Keratinocyte (primary cell): ENCODE measurements at places on chromosomes 1 and 21.

DNA sequence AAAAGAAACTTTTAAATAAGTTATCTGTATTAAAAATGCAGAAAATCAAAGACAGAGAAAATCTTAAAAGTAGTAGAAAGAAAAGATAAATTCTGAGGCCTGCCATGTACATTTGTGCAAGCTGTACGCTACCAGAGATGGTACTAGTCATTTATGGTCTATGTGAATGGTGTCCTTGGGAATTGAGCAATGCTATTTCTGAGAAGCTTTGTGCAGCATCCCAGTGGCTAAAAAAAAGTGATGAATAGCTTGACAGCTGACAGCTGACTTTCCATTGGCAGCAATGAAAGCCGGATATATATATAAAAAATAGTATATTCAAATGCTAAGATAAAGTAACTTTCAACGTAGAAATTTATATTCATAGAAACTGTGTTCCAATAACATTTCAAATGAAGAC, 58.8 kb upstream of the KCTD3 start:
- no peak for DNase-seq

- no peak for DNase-seq
Observed at GRCh38 chr1:220339581-220339980, 67.3 kb upstream of the RAB3GAP2 start.

- DNase-seq = no peak
Observed at GRCh38 chr1:173495609-173496267, 18.6 kb downstream of the PRDX6 start.

GRCh38 chr1:58966103-58966916, 182.5 kb upstream of the JUN start:
- DNase-seq = no peak

DNA sequence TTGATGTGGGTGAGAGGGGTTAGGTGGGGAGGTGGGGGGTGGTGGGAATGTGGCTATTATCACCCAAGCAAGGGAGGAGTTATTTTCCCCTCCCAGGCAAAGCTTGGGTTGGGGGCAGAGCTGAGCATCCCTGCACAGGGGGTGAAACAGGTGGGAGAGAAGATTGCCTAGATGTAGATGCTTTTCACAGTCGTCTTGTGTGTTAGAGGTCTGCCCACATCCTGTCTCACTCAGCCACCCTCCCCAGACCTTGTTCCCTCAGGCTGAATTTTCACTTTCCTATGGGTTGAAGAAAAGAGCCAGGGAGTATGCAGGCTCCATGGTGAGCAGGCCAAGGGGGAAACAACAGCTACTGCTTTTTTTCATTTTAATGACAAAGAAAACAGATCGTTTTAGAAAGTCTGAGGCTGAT, 223.5 kb downstream of the KIF26B start:
- DNase-seq = no peak

- no peak for DNase-seq
Observed at GRCh38 chr1:12629985-12630760, 12.2 kb upstream of the DHRS3 start.

GRCh38 chr1:184520336-184520735, 133.5 kb downstream of the C1orf21 start:
- DNase-seq = no peak

- no peak for DNase-seq
Observed at GRCh38 chr1:181998858-181999257, 62.7 kb downstream of the ZNF648 start.

GRCh38 chr1:111474106-111474505, 322 bp downstream of the C1orf162 start:
- no peak for DNase-seq

- no peak for DNase-seq
Observed at GRCh38 chr1:202162047-202162417, 1.6 kb upstream of the PTPN7 start.

DNA sequence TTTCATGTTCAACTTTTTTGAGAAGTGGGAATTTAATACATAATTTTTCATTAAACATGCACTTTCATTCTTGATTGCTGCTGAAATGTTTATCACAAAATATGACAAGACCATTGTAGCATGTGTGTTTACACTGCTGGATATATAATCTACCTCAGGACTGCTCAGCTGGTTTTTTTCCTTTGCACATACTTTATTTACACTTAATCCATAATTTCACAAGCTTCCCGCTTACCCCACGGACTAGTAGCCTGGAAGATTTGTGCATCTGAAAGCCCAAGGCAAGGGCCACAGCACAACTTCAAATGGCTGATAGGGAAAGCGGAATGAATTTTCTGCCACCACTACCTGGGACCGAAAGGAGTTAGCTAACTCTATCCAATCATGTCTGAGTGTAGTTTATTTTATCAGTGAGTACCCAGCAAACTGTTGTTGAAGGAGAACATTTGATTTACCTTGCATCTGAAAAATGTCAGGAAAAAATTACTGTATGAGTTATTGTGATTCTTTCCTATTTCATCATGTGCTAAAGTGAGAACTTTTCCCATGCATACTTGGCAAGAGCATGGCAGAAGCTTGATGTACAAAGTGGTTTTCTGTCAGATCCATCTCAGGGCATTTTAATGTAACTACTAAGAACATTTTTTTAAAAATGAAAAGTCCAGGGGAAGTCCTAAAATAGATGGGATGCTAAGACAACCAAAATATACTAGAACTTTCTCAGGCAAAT, 558.2 kb upstream of the USP24 start:
- no peak for DNase-seq

- no peak for DNase-seq
Observed at GRCh38 chr1:185825556-185825955, 91.4 kb downstream of the HMCN1 start.

- DNase-seq = no peak
Observed at GRCh38 chr1:214349781-214350180, 68.8 kb downstream of the SMYD2 start.

- no peak for DNase-seq
Observed at GRCh38 chr1:90358448-90358847, 358.7 kb downstream of the BARHL2 start.

DNA sequence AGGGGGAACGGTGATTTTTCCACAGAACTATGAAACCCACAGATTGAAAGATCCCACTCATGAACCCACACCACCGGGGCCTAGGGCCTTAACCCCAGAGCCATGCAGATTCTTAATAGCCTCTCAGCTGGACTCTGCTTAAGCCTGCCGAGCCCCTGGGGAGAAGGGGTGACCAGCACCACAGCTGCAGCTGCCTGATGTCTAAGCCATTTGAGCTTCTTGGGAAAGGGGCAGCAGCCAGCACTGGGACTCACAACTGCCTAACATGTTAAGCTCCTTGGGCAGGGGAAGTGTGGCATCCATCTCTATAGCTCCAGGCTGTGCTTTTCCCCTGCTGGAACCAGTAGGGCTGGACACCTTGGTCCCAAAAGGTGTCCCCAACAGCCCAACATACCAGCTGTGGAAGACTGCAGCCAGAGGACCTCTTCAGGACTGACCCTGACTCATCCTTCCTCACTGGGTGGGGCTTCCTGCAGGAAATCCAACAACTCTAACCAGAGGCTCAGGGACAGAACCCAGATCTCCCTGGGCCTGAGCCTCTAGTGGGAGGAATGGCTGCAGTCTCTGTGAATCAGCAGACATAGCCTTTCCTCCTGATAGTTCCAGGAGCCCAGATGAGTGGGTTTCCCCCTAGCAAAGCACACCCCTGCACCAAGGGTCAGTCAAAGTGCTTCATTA, 34.6 kb upstream of the FMO3 start:
- DNase-seq = no peak

DNA sequence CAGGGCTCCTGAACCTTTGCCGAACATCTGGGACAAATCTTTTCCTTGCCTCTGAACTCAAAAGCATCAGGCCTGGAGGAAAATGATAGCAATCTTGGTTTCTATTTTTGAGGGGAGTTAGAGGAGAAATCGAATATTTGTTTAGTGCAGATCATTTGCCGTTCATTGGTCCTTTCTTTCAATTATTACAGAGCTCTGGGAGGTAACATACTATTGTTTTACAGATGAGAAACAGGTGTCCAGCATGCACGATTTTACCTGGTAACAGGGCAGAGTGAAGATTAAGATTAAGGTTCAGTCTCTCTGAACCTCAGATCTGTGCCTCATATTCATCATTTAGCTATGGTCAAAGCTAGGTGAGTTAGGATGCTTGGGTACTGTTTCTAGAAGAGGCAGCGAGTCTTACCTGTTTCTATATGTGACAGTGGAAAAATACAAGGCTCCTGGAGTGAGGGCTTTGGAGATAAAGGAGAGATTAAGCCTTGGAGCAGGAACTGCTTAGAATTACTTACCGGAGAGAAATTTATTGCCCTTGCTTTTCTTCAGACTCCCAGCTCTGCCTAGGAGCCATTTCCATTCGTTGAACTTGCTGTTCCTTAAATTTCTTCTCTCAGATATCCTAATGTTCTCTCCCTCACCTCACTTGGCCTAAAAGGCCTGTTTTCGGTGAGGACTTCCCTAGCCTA, 1.4 kb downstream of the PRCC start:
- DNase-seq = no peak

GRCh38 chr1:70674941-70675685, 264.0 kb downstream of the CTH start:
- DNase-seq = no peak

GRCh38 chr1:239244084-239244483, 142.3 kb upstream of the CHRM3 start:
- DNase-seq = no peak

GRCh38 chr1:61207416-61207815, 125.1 kb downstream of the NFIA start:
- DNase-seq = no peak

DNA sequence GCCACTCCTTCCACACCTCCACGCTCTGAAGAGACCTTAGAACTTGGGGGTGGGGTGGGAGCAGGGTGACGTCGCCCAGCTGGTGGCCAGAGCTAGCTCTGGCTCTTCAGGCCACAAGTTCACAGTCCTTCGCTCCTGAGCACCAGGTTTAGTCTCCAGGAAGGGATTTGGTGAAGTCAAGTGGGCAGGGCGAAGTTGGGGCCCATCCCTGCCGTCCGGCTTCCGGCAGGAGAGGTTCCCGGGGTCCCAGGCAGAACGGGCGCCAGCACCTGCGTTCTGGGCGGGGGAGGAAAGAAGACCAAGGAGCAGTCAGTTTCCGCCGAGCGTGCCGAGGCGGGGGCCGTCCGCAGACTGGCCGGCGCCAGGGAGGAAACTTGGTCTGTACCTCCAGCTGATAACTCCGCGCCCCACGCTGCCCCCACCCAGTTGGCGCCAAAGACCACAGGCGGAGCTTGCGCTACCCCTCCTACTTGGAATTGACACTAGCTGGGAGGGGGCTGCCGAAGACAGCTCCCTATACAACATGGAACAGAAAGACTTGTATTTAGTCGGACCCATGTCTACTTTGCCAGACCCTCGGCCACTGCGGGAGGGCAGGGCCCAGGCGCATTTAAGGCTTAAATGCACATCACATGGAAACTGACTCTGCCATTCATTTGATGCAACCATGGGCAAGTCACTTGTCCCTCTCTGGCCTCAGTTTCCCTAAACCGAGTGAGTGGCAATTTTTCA, 995 bp downstream of the ID3 start:
- DNase-seq = no peak

GRCh38 chr21:34266351-34266750, 97.5 kb upstream of the KCNE2 start:
- no peak for DNase-seq

DNA sequence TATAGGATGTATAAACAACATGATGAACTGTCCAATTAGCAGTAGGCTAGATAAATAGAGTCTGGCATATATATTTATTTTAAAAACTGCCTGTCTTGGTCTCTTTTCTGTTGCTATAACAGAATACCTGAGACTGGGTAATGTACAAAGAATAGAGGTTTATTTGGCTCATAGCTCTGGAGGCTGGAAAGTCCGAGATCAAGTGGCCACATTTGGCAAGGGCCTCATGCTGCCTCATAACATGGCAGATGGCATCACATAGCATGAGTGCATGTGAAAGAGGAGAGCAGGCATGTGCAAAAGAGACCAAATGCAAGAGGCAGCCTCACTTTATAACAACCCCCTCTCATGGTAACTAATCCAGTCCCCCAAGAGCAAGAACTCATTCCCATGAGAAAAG, 6.0 kb downstream of the STYXL2 start:
- DNase-seq = no peak

GRCh38 chr1:209607102-209607794, 23.7 kb downstream of the CAMK1G start:
- peak; percentile 76 for DNase-seq

GRCh38 chr1:160009081-160009480, 22.7 kb downstream of the PIGM start:
- no peak for DNase-seq

- no peak for DNase-seq
Observed at GRCh38 chr1:8317647-8318381, at the start of gene SLC45A1. Gene SLC45A1, plus strand, starts transcription at chr1:8318114. Its CDS starts 6,216 bp downstream, at chr1:8324330.

GRCh38 chr21:39064325-39065012, 118.8 kb downstream of the PSMG1 start:
- DNase-seq = no peak
